ENCODE measurements at places on chromosomes 6 and 20. TPM values are rescaled to one million over a fixed set of nuclear protein-coding genes. Genes with fewer than 3 reads are reported as not detected.

PI3 gene
- total RNA-seq: 7.2 TPM

BPIFA1 gene
- 61.8 TPM for total RNA-seq

TNFRSF6B gene
- 34.8 TPM for total RNA-seq

BLOC1S5 gene
- 12.6 TPM for total RNA-seq

DEFB119 gene
- not detected for total RNA-seq
